Osteocyte (in vitro differentiated cells): ENCODE measurements at places on chromosomes 6 and 20. TPM values are rescaled to one million over a fixed set of nuclear protein-coding genes. Genes with fewer than 3 reads are reported as not detected.

GRCh38 chr6:146878952-146879340 lies 280.2 kb downstream of the ADGB start:
- DNase-seq: no peak

DNA sequence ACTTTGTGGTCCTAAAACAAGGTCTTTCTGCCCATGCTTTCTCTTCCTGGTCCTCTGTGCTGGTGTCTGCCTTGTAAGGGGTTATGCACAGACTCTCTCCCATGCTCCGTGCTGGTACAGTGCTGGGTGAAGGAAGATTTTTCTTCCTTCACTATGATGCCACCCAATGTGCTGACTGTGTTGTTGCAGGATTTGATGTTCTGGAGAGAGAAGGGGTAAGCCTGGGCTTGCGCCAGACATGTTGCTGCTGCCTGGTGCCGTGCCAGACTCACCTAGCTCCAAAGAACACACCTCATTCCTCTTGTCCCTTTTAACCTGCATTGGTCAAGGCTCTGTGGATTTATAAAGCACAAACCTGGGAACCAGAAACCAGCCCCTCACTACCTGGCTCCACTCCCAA lies 28.4 kb upstream of the ARMH2 start:
- DNase-seq: no peak

DNA sequence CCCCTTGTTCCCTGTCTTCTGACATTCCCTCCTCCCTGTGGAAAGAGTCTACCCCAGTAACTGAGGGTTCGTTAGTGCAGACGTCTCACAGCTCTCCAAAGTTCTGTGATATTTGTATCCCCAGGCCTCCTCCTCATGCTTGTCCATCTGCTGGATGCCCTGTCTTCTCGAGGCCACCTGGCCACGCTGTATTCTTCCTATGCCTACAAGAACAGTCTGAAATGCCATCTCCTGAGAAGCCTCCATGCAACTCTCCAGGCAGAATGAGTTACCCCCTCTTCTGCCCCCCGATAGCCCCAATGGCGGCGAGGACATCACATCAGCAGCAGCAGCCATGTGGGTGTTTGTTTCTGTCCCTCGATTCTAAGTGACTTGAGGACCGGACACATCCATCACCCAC lies 9.3 kb downstream of the ULBP2 start:
- no peak for DNase-seq

DNA sequence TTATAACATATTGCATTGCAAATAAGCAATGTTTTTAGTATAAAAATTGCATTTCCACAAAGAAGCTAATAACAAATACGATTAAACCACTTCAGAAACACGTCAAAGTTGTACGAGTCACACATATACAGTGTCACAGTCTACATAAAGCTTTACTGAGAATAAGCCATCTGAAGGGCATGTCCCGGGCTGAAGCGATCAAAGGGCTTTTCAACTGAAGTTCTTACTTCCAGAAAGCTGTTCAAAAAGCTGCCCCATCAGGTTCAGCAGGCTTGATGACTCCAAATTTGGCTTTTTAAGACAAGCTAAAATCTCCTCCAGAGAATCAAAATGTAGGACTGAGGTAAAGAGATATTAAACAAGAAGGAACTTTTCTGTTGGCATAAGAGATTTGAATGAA lies 37.5 kb upstream of the HAO1 start:
- no peak for DNase-seq

GRCh38 chr6:87558446-87558845 lies 31.3 kb downstream of the RARS2 start:
- DNase-seq: no peak

DNA sequence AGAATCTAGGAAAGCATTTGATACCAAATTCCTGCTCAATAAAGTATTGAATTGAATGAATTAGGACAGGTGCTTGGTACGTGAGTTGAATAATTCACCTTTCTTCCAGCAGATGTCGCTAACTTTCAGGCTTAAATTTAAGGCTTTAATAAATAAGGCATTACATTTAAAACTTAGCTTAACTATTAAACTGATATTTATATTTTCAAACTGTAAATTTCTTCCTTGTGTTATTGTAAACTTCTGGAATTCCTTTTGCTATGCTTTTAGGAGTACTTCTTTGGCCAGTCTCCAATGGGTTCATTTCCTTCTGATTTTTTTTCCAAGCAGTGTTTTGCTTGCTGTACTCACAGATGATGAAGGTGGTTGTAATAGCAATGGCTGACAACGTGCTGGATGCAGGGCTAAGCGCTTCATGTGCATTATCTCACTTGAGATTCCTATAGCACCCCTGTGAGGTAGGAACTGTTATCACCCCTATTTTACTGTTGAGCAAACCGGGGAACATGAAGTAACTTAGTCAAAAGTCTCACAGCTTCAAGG lies 71.3 kb upstream of the SLC2A12 start:
- no peak for DNase-seq

- no peak for DNase-seq
These were observed 122.1 kb downstream of the CD164 start for GRCh38 chr6:109260126-109260525.

DNA sequence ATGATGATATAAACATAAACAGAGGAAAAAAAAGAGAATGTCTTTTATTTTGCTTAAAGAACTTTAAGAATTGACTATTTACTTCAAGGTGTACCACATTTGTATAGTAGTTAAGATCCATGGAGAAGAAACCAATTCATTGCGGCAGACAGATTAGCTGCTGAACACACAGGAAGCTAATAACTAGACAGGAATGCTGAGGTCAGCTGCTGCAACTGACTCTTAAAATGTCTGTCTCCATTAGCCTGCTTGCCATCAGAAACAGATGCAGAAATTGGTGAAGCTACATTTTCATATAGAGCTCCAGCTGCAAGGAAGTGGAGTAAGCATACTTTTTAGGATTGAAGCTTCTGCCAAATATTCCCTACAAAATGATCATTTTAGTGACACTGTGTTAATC lies 939.5 kb downstream of the EPHA7 start:
- DNase-seq: no peak

GRCh38 chr6:5693225-5694145 lies 313.2 kb downstream of the NRN1 start:
- peak; percentile 53 for DNase-seq

DNA sequence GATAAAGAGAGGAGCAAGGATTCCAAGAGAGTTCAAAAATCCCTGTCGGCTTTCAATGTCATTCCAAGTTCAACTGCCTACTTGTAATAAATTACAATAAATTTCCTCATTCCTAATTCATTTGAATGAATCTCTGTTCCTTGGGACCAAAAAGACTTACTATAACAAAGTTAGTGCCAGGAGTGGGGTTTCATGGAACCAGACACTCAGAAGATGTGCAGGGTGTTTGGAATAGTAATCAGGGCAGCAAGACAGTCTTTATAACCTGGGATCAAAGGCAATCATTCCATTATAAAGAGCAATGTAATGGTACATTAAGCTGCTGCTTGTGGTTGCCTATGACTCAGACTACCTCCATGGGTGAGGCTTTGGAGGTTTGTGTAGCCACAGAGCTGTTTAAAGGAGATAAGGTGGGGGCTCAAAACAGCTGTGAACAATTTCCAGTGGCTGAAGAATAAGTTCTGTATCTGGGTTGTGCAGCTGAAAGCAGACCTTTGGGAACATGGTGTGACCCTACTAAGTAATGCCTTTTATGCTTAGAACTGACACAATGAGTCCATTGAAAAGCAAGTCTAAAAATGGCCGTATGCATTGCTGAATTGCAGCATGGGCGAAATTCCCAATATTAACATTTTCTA lies 159.9 kb downstream of the LINC00237 start:
- DNase-seq: no peak

DNA sequence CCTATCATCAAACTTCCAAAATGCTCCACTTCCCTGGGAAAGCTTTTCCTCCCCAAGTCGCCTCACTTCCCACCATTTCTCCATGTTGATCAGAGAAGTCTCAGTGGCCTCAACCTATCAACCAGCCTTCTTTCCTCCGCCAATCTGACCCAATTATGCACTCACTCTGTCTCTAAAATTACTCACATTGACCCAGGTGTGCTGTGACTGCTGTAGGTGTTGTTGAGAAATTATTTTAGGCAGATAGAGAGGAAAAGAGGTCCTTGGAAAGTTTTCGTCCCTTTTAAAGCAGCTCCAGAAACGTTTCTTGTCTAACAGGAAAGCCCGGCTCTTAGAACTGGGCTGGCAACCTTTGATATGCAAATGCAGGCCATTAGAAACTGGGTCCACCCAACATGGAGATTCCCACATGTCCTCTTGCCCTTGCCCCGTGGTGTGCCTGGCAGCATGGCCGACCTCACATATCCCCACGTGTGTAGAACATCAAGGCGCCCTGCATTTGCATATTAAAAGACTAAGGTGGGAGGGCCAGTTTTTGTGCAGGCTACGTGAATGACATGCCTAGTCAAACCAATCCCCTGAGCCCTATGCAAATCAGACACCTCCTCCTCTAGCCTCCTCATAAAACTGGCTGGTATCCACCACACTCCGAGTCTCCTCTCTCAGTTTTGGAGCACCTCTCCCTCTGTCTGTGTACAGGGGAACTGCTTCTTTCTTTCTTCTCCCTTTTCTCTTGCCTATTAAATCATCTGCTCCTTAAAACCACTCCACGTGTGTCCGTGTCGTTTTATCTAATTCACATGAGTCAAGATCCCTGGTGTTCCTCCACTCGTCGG lies 12.9 kb downstream of the IPCEF1 start:
- no peak for DNase-seq

DNA sequence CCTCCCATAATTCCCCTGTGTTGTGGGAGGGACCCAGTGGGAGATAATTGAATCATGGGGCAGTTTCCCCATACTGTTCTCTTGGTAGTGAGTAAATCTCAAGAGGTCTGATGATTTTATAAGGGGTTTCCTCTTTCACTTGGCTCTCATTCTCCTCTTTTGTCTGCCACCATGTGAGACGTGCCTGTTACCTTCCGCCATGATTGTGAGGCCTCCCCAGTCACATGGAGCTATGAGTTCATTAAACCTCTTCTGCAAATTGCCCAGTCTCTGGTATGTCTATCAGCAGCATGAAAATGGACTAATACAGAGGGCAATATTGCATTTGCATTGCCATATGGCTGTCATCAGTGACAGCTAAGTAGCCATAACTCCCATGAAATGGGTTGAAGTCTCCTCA lies 63.2 kb downstream of the ZNF217 start:
- no peak for DNase-seq

DNA sequence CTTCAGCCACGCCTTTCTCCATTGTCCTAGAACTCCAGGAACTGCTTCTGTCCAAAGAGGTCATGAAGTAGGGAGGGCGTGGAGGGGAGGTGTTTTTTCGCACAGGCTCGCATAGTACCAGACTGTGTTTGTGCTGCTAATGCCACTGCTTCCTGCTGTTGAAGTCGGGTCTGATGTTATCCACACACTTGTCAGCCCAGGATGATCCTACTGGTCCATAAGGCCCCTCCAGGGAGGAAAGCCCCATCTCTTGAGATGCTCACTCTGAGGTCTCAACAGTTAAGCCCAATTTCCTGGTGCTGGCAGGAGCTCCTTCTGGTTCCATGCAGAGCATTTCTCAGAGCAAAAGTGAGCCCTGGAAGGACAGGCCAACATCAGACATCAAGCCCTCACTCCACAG lies 65.6 kb downstream of the C6orf118 start:
- DNase-seq: no peak

GRCh38 chr6:12147557-12148316 lies 135.6 kb downstream of the HIVEP1 start:
- no peak for DNase-seq

DNA sequence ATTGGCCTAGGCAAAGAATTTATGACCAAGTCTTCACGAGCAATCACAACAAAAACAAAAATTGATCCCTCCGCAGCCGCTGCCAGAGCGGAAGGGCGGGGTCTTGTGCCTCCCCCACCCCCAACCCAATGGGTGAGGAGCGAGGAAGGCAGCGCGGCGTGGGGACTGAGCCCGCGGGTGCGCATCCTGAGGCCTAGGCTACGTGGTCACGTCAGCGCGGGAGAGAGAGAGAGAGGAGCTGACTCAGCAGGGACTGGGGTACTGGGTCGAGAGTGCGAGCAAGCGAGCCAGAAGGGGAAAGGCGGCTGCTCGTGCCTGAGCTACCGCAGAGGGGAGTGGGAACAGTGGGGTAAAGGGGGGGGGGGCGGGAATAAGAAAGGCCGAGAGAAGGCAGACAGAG lies 90.1 kb upstream of the FERMT1 start:
- DNase-seq: no peak

GRCh38 chr6:1832844-1833787 lies 223.4 kb downstream of the FOXC1 start:
- DNase-seq: no peak

DNA sequence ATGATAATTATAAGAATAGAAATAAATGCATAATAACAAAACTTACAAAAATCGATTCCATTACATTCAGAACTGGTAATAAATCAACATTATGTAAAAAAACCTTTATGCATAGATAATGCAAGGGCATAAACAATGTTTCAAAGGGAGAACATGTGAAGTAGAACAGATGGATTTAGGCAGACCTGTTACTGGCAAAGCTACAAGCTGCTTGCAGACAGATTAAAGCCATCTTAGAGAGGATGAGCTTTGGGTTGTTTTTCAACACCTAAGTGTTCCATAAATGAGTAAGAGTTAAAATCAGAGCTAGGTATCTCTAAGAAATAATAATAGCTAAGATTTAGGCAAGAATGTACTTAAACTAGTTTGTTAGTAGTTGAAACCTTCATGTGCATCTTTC lies 37.2 kb downstream of the SNAP25 start:
- no peak for DNase-seq

- DNase-seq: no peak
These were observed 355.4 kb downstream of the CD83 start for GRCh38 chr6:14472986-14473337.

Gene ETV7
- 0.24 and 0.59 TPM in 2 replicates for total RNA-seq

Gene DPPA5
- not detected in 2 replicates for total RNA-seq

Gene C6orf58
- 0.73 TPM in 1 of 2 replicates, not detected in the other for total RNA-seq

Gene ARMH2
- not detected in 2 replicates for total RNA-seq

Gene ECT2L
- total RNA-seq: 0.13 TPM in 1 of 2 replicates, not detected in the other

Gene STMND1
- not detected in 2 replicates for total RNA-seq

Gene LINC00237
- total RNA-seq: not detected in 2 replicates

Gene CALHM5
- total RNA-seq: 4.9 and 5.6 TPM in 2 replicates

Gene OR14J1
- not detected in 2 replicates for total RNA-seq

Gene SIRPB2
- not detected in 2 replicates for total RNA-seq

Gene MACROD2
- 0.73 and 2.5 TPM in 2 replicates for total RNA-seq

Gene AHCY
- total RNA-seq: 110 and 114 TPM in 2 replicates

Gene NSFL1C
- total RNA-seq: 74.6 and 80.1 TPM in 2 replicates
